SJCRH30 (cell line): ENCODE measurements at places on chromosomes 7 and 10.
A peak's percentile ranks its signal among the peaks of the same experiment; 100 is the strongest.

- no peak for DNase-seq
Observed at GRCh38 chr7:144384071-144384470, 19.4 kb downstream of the NOBOX start.

DNA sequence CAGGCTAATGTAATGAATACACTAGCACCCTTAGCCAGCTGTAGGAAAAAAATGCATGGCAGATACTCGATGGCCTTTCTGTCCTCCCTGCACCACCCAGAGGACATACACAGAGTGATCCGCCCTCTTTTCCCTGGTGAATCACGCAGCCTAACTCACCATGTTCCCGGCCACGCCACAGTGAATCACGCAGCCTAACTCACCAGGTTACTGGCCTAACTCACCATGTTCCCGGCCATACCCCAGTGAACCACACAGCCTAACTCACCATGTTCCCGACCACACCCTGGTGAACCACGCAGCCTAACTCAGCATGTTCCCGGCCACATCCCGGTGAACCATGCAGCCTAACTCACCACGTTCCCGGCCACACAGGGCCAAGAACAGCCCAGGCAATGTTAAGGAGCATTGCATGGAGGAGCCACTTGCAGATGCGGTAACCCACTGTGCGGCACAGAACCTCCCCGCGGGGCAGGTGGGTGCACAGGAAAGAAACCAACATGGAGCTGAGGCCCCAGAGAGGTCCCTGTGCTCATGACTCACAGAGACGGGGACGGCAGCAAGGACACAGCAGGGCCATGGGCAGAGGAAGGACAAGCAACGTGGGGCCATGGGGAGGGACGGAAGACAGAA, 508.5 kb downstream of the DNAJB6 start:
- DNase-seq, result no peak

DNA sequence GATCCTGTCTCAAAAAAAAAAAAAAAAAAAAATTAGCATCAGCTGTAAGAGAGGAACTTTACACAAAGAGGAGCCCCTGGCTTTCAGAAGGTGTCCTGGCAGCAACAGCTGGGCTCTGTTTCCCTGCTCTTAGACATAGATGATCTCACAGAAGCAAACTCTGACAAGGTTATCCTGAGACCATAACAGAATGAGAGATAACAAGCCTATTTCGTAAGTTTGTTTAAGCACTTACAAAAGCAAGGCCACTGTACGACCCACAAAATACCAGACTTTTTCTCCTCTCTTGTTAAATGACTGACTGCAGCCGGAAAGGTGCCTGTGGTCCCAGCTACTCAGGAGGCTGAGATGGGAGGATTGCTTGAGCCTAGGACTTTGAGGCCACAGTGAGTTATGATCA, 33.3 kb upstream of the OTUD1 start:
- DNase-seq, result peak; percentile 75

GRCh38 chr10:88999625-89000024, 9.0 kb downstream of the FAS start:
- no peak for DNase-seq

DNA sequence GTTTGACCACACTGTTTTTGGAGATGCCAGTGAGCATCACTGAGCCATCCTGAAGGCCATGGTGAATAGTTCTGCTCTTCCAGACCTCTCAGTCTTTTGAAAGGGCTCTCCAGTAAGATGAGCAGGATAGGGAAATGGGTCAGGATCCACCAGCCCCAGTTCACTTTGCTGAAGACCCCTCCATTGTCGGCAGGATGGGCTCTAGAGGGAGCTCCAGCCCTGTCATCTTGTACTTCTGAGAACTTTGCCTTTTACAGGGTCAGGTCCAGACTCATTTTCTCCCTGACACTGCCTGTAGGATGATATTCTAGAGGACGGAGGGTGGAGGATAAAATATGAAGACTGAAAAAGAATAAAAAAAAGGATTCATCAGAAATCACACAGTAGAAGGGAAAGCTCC, 13.1 kb downstream of the LHFPL3 start:
- DNase-seq, result peak; percentile 49
